ENCODE measurements at places on chromosomes 1 and 21.

- DNase-seq, result no peak
These were observed 23.6 kb upstream of the GBP1 start for GRCh38 chr1:89088572-89088971.

- no peak for DNase-seq
These were observed 17.6 kb downstream of the PGBD2 start for GRCh38 chr1:248923352-248924338.

- no peak for DNase-seq
These were observed 25.4 kb upstream of the WDR26 start for GRCh38 chr1:224459966-224460365.

DNA sequence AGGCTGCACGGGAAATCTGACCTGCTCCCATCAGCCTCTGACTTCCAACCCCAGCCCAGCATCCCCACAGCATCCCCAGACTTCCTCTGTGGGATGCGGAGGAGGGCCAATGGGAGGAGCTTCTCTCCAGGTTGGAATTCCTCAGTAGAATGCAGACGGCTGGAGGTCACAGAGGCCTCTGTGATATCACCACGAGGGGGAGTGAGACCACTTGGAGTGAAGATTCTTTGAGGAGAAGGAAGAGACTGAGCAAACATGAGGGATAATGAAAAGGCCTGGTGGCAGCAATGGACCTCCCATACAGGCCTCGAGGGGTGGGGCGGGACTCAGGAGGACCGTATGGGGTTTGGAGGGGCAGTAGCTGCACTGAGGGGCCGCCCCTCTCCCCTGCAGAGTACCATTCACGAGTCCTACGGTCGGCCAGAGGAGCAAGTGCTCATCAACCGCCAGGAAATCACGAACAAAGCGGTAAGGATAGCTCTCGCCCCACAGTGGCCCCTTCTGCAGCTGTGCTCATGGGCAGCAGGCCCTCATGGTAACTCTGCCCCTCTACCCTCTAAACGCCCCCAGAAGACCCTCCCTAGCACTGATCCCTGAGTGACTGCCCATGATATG, at the start of gene CATSPER4:
CATSPER4 (plus strand) TSS at position 230 of the 615 bp plus-strand sequence; CDS start at position 256, 26 bp downstream.
- DNase-seq, result no peak

DNA sequence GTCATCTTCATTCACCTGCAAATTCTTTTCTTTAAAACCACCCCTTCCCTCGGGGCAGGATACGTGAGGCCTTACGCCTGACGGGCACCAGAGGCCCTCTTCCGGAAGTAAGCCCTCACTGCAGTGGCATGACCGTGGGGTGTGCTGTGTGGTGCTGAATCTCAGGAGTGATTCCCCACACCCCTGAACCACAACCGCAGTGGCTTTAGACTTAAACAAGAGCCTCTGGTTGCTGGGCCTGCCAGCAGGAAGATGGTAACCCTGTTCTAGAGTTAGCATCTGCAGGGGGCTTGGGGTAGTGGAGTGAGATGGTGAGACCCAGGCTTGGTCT, 12.1 kb downstream of the BSND start:
- no peak for DNase-seq
